Kidney epithelial cell (primary cell): ENCODE measurements at places on chromosomes 5 and 9. TPM values are rescaled to one million over a fixed set of nuclear protein-coding genes. Genes with fewer than 3 reads are reported as not detected.
A peak's percentile ranks its signal among the peaks of the same experiment; 100 is the strongest.

CATSPER3 gene
- total RNA-seq = 0.13 TPM in 1 of 2 replicates, not detected in the other

DNA sequence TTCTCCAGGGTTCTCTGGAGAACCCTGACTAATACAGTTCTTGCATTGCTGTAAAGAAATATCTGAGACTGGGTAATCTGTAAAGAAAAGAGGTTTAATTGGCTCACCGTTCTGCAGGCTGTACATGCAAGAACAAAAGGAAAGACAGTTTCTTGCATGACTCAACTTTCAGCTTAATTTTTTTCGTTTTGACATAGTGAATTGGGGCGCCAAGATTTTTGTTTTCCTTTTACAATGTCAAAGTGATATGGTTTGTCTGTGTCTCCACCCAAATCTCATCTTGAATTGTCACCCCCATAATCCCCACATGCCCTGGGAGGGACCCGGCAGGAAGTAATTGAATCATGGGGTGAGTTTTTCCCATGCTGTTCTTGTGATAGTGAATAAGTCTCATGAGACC lies 11.8 kb upstream of the CRHBP start:
- DNase-seq = no peak

GRCh38 chr5:138716456-138716924 lies 36.7 kb upstream of the CTNNA1 start:
- DNase-seq = no peak

DNA sequence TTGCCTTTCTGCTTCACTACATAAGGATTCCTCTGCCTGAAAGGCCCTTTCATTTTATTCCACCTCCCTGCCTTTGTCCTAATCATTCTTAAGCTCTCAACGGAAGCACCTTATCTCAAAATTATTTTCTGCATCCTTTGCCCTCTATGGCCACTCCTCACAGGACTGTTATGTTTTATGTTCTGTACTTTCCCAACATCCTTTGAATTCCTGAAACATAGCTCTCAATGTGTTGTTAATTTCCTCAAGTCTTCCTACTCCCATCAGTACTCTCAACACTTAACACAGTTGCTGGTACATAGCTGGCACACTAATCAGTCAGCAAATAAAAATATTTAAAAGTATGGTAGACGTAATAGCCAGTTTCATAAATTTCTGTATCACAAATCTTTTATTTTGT lies 193.0 kb downstream of the RFX3 start:
- no peak for DNase-seq

PAPPA gene
- total RNA-seq = 15.4 and 15.5 TPM in 2 replicates

TMEM232 gene
- 3.7 and 10.9 TPM in 2 replicates for total RNA-seq

DNA sequence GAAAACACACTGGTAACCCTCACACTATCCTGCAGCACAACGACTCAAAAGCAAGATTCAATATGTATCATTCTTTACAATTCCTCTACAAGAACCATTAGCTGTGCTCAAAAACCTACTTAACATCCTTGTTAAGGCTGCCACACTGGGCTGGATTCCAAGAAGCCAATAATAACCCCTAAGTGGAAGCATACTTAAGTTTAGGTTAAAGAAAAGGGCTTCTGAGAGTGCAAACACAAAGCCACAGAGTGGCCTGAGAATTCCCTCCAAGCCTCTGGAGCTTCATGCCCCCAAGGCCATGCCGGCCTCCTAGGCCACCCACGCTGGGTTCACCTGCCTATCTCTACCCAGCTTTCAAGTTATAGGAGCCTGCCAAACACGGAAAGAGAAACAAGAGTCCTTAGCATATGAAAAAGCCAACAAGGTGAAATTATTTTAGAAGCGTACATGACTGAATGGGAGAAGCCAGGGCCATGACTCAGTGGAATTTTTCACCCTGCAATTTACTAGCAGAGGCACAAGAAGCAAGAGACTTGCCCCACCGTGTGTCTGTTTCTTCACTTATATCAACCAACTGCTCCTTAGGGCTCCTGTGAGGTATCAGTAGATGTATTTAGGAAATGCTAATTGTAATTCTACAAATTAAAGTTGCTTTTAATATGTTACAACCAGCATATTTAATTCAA lies 293.0 kb downstream of the SPOCK1 start:
- DNase-seq = no peak

MAMDC4 gene
- total RNA-seq = 3.7 and 6.4 TPM in 2 replicates

GRCh38 chr5:113122053-113122452 lies 145.5 kb downstream of the DCP2 start:
- DNase-seq = no peak

PTPN3 gene
- 29.6 and 33.6 TPM in 2 replicates for total RNA-seq

PCDHA2 gene
- total RNA-seq = not detected in 2 replicates

DNA sequence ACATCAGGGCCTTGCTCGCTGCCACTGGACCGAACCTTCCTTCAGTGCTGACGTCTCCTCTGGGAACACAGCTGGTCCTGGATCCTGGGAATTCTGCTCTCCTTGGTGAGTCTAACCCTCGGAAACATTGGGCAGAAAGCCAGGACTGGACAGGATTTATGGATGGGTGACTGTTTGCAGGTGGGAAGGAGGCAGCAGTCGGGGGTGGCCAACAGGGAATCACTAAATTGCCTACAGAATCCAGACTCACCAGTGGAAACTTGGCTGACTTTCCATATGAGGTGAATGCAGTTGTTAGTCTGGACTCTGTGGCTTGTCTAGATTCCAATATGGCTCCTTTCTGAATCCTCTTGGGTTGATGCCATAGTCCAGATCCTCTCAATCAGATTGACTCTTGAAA lies 203.1 kb downstream of the SAXO1 start:
- peak; percentile 31 for DNase-seq

- no peak for DNase-seq
These were observed 420.1 kb upstream of the MEF2C start for GRCh38 chr5:89303033-89303480.

EHMT1 gene
- total RNA-seq = 59.9 and 70.9 TPM in 2 replicates

DNA sequence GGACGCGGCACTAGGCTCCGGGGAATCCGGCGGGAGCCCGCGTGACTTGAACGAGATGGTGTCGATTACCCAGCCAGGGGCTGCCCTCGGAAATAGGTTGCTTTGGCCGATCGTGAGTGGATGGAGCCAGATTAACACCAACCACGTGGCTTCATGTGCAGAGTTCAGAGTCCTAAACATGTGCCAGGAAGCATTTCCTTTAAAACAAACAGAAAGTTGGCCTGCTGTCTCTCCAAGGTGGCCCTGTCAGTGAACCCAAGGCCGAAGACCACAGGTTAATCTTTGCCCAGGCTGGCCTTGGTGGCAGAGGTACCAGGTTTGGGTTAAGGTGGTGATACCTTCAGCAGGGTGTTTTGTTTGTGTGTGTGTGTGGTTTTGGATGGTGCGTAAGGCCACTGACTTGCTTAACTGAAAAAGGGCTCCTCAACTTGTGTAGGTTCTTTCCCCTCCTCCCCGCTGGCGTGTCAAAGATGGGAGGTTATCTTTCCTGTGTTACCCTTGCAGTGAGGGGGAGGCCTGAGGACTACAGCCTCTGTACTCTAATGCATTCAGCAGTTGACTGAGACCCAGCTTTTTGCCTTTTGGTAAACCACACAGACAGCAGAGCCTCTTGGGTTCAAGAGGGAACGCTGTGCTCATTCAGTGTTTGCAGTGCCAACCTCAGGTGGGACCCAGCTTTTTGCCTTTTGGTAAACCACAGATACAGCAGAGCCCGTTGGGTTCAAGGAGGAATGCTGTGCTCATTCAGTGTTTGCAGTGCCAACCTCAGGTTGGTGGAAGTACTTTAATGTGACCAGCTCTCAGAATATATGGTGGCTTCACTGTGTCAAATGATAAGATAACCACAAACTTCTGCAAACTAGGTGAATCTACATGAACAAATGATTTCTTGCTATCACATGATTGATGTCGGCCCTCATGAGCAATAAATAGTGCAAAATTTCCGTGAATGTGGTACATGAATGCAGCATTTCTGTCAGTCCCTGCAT lies 1.4 kb downstream of the IQGAP2 start:
- no peak for DNase-seq

TRPM6 gene
- total RNA-seq = 0.07 and 0.21 TPM in 2 replicates

FAM169A gene
- total RNA-seq = 16.3 and 18.8 TPM in 2 replicates

SLC28A3 gene
- total RNA-seq = 0.21 and 0.75 TPM in 2 replicates

- no peak for DNase-seq
These were observed 32.9 kb downstream of the RALGPS1 start for GRCh38 chr9:126947529-126947928.

DNA sequence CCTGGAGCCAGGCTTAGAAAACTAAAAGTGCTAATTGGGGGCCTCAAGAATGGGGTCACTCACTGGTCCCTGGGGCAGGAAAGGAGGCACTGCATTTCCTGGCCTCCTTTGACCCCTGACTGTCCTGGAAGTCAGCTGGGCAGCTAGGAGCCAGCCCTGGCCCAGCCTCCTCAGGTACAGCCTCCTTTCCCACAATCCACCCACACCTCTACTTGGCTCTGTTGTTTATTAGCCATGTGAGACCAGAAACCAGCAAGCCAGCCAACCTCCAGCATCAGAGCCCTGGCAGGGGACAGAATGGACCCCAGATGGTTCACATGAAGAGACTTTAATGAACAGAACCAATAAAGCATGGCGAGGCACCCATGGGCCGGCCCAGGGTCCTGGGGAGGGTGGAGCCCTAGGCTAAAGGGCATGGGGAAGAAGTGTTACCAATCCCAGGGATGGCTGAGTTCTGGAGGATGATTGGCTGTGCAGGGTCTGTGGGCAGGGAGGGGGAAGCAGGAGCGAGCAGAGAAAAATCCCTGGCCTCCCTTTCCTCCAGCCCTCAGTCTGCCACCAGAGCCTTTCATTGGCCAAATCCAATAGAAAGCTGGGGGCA lies 55.3 kb upstream of the ANGPTL2 start:
- no peak for DNase-seq

DNA sequence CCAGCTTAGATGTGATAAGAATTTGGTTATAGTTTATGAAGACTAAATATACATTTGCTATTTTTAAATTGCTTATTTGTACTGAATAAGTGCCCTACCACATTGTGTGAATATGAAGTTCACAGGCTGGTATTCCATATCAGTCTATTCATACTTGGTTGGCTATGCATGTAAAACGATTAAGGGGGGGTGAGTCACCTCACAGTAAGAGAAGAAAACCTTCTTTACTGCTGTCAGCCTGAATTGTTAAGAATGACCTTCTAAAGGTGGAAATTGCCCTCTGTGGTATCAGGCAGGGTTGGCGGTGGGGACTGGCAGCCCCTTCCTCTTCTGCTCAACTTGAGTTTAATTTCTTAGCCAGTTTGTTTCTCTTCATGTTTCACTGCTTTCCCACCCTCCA lies 127.0 kb upstream of the RPS23 start:
- DNase-seq = no peak

GRCh38 chr9:114738581-114739316 lies 56.8 kb upstream of the TEX48 start:
- DNase-seq = no peak

GRCh38 chr5:61683148-61683547 lies 351.1 kb downstream of the ZSWIM6 start:
- DNase-seq = no peak

GRCh38 chr5:178476531-178476930 lies 113.7 kb downstream of the COL23A1 start:
- no peak for DNase-seq

SOWAHA gene
- 0.21 and 0.89 TPM in 2 replicates for total RNA-seq

DNA sequence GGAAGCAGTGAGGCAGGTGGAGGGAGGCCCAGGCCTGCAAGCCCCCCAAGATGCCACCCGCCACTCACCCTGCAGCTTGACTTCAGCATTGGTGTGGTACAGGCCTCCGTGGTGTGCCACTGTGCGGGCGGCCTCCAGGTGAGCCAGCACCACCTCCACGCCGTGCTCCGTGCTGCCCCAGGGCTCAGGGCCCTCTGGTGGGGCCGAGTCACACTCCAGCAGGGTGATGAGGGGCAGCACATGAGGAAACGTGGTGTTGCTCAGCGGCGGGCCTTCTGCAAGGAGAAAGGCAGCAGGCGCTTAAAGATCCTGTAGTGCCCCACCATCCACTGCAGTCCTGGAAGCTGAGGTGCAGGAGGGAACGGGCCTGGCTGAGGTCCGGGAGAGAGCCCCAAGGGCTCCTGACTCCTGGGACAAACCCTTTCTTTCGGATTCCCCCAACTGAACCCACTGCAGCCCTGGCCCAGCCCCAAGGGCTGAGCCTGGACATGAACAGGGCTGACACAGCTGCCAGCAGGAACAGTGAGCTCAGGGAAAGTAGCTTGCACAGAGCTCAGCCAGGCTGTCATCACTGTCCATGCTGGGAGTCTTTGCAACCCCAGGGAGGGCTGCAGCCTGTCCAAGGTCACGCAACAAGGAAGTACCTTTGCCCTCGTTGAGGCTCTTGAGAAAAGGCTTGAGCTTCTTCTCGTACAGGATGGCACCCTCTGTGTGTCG lies 4.7 kb upstream of the TOR2A start:
- DNase-seq = no peak

GRCh38 chr9:113588242-113588810 lies 124.8 kb downstream of the RGS3 start:
- DNase-seq = no peak

DNA sequence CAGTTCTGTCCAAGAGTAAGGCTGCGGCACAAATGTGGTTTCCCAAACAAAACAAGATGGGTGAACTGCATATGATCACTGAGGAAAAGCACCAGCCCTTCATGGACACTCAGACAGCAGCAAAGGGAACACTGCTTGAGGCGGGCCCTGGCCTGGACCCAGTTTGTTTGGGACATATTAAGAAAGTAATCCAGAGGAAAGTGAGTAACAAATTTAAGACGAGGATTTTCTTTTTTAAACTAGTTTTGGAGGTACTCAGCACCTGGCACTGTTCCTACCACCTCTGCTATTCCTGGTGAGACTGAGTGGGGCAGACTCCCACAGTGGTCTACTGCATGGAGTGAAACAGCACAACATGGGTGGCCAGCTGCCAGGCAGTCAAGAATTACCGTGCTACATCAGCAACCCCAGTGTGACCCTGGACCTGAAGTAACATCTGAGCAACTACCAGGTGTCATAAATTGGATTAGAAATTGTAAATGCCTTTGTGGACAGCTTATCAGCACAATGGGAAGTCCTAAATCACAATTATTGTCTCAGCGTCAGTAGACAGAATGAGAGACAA lies 28.5 kb downstream of the P4HA2 start:
- no peak for DNase-seq

- no peak for DNase-seq
These were observed 128.3 kb downstream of the SLC28A3 start for GRCh38 chr9:84212246-84212645.

NIM1K gene
- 0.07 and 0.21 TPM in 2 replicates for total RNA-seq

GRCh38 chr9:98603821-98604383 lies 104.8 kb downstream of the GABBR2 start:
- no peak for DNase-seq

DNA sequence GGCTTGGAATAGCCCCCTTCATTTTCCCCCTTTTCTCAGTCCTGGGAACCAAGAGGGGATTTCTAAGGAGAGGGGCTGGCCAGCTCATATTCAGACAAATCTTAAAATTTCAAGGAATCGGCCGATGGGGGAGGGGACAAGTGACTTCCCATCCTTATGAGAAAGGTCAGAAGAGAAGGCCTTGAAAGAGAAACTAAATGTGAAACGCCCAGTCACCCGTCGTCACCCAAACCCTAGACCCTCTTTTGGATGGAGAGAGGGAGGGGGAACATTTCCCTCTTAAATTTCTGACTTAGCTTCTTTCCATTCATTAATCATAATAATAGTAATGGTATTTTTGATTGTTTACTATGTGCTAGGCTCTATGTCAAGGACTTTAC lies 850 bp upstream of the CCL19 start:
- DNase-seq = no peak
